Ovary (tissue), 10 donors: ENCODE measurements at places on chromosomes 1 and 21. TPM values are rescaled to one million over a fixed set of nuclear protein-coding genes. Genes with fewer than 3 reads are reported as not detected.

DNA sequence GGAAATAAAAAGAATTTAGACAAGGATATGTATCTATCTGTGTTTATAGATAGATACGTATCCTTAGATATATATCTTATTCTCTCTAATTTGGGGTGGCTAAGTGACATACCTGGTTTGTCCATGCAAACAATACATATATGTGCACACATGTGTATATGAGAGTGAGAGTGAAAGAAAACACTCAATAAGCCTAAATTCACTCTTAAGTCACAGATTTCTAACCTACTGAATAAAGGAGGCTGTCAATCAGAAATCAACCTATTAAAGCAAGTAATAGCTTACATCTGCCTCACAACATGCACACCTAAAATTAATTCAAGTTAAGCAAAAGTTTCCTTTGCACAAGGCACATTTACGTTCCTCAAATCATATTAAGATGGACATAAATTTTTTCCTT, 106.9 kb upstream of the LBR start:
- DNase-seq: no peak

The SUCO gene
- 62.3 TPM for total RNA-seq

- peak; percentile 1 for DNase-seq
Observed at GRCh38 chr1:53344921-53345838, 17.3 kb upstream of the LRP8 start.

- no peak for DNase-seq
Observed at GRCh38 chr1:223200903-223201302, 57.9 kb upstream of the TLR5 start.

The KLHDC9 gene
- 6.1 TPM for total RNA-seq

DNA sequence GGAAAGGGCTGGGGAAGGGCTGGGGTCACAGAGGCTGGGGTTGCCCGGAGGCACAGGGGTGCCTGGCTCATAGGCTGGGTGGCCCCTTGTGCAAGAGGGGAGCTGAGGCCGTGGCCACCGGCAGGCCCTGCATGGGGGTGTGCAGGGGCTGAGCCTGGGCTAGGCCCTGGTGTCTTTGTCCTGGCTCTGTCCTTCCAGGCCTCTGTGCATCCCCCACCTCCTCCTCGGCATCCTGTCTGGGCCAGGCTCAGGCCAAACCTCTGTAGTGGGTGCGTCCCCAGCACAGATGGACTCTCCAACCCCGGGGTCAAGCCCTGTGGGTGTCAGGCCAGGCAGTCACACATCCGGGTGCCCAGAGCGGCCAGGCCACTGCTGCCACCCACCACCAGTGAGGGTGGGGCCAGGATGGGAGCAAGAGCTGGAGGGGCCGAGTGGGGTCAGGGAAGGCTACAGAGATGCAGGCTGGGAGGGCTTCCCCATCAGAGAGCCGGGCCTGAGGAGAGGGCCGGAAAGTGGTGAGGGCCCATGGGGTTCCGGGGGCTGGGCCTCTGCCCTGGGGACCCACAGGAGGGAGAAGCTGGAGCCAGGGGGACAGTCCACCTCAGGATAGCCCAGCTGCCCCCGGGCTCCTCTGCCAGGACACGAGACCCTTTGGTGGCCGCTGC, 19.4 kb downstream of the PANK4 start:
- no peak for DNase-seq

GRCh38 chr1:118841521-118841920, 146.6 kb downstream of the TBX15 start:
- no peak for DNase-seq

- DNase-seq: no peak
Observed at GRCh38 chr1:202084791-202085681, 37.7 kb upstream of the GPR37L1 start.

GRCh38 chr1:87246436-87246835, 82.2 kb upstream of the LMO4 start:
- no peak for DNase-seq

- DNase-seq: no peak
Observed at GRCh38 chr1:20964540-20965484, 177.7 kb upstream of the HP1BP3 start.

GRCh38 chr1:54887665-54888071, 673 bp upstream of the DHCR24 start:
- DNase-seq: no peak

The OLIG1 gene
- not detected for total RNA-seq

- DNase-seq: no peak
Observed at GRCh38 chr1:202283991-202284390, 57.7 kb downstream of the UBE2T start.

- peak; percentile 27 for DNase-seq
Observed at GRCh38 chr1:226604560-226605317, 56.2 kb downstream of the STUM start.

DNA sequence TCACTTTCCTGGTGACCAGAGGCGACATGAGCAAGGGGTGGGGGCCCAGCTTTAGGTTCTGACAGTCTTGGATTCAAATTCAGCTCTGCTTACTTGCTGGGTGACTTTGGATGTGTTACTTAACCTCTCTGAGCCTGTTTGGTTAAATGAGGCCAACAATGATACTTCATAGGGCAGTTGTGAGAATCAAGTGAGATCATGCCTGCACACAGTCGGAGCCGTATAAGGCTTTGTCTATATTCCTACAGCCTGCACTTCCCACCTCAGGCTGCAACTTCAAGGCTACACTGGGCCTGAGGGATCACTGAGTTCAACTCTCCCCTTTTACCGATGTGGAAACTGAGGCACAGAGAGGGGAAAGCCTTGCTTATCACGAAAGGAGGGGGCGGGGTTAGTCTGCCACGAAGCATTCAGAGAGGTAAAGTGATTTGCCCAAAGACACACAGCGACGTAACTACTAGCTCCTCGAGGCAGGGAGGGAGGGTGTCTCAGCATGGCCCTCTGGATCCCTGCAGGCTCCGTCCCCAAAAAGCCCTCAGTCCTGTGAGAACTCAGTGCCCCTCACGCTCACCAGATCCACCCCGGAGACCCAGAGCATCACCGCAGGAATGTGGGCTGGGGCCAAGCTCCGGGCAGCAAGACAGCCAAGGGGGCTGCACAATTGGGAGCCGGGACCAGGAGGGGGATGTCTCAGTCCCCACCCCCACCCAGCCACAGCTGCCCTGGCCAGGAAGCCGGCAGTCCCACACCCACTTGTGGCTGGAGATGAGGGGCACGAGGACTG, 25.0 kb downstream of the SDC3 start:
- DNase-seq: no peak

The PKNOX1 gene
- total RNA-seq: 25.4 TPM

DNA sequence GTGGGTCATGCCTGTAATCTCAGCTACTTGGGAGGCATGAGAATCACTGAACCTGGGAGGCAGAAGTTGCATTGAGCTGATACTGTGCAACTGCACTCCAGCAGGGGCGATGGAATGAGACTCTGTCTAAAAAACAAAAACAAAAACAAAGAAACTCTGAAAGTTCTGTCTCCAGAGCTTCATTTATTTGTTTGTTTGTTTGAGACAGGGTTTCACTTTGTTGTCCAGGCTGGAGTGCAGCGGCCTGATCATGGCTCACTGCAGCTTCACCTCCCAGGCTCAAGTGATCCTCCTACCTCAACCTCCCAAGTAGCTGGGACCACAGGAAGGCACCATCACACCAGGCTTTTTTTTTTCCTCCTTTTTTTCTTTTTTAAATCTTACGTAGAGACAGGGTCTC, 191.8 kb upstream of the TNR start:
- no peak for DNase-seq

DNA sequence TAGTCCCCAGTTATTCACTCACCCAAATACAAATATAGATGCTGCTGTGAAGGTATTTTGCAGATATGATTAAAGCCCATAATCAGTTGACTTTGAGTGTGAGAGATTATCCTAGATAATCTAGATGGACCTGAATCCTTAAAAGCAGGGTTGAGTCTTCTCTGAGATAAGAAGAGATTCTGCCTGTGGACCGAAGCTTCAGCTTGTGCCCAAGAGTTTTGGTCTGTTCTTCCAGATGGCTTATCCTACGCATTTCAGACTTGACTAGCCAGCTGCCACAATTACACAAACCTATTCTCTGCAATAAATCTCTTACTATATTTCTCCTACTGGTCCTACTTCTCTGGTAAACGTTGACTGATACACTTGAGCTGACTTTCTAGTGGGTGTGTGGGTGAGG, 145.1 kb downstream of the KCNJ6 start:
- DNase-seq: no peak

DNA sequence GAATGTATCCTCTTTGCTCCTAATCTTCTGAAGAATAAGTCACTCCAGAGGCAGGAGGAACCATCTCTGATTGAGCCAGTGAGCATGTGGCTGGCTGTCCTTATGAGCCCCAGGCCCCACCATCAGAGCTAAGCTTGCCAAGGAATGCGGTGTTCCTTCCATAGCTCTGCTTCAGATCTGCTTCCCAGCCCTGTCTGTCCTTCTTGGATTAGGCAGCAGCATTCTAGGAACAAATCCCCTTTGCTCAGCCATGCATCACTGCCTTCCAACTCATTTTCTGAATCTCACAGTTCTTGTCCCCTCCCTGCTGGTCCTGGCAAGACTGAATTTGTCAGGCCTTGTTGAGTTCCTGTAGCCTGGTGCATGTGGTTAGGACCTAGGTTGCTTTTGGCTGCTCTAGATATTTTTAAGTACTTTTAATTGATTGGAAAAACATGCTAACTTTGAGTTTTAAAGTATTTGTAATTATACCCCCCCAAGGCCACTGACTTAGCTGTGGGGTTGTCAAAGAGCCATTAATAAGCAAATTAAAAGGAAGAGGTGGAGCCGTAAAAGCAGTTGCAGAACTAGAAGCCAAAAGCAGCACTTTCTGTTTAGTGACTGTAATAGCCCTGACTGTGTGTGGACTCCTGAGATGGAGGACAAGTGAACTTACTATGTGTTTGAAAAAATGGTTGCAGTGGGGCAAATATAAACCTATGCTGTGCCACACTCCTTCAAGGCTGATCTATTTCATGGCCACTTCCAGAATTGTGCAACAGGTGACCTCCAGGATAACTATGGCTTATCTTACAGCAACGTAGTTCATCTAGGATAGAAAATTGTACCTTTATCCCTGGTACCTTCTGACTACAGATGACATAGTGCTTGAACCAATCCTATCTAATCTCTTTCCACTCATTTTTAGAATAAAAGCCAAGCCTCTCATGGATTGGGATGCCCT, 61.3 kb upstream of the BACH1 start:
- no peak for DNase-seq

The PLPP3 gene
- 171 TPM for total RNA-seq

DNA sequence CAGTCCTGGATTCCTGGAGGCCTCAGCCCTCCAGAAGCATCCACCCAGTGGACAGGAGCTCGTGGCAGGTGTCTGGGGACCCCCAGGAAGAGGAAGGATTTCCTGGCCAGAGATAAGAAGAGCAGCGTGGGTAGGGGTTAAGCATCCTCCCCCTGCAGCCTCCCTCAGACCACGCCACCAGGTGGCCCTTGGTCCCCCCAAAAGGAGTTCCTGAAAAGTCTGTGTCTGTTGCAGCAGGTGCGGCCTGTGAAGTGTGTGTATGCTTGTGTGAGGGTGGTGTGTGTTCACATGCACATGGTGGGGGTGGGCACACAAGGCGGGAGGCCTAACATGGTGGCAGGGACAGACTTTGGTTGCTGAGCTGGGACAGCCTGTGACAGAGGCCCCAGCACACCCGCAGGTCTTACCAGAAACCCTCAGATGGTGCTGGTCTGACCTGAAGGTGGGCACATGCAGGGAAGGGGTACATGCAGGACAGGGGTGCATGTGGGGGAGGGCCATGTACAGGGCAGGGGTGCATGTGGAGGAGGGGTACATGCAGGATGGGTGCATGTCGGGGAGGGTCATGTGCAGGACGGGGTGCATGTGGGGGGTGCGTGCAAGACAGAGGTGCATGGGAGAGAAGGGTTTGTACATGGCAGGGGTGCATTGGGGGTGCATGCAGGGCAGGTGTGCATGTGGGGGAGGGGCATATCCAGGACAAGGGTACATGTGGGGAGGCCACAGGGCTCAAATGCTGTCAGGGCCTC, 18.2 kb upstream of the RUNX3 start:
- DNase-seq: no peak

DNA sequence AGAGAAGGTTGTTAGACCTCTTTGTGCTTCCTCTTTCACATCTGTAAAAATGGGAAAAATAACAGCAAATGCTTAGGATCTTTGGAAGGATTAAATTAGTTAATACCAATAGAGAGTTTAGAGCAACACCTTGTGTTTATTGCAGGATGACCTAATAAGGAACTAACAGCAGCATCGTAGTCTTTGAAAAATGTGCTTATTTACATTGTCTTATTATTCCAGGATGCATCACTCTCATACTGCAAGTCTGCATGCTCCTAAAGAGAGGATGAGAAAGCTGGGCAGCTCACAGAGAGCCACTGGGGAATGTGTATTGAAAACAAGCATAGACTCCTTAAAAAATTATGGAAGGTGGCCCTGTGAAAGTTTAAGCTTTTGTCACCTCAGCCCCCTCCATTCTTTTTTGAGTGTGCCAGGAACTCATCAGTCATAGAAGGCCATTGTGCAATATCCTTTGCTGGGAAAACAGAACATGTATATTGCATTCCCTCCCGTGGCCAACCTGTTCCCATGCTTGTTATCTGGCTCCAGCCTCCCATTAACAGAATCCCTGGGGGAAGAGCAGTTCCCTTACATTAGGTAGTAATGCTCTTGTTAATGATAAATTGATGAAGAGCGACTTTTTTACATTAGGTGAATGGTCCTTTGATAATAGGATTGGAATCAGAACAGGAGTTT, 180.7 kb downstream of the ZNF326 start:
- no peak for DNase-seq

The SYNC gene
- 10.9 TPM for total RNA-seq

DNA sequence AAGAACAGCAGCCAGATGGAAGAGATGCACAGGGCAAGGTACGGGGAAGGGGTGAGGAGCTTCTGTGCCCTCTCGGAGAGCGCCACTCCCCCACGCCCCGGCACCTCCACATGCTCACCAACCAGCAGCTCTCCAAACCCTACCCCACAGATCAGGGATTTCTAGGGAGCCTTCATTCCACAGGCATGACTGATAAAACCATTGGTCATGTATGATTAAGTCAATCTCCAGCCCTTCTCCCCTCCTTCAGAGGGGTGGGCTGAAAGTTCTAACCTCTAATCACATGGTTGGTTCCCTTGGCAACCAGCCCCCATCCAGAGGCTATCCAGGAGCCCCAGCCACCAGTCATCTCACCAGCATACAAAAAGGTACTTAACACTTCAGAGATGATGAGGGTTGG, 144.7 kb downstream of the TGFBR3 start:
- no peak for DNase-seq

The C1orf141 gene
- not detected for total RNA-seq

DNA sequence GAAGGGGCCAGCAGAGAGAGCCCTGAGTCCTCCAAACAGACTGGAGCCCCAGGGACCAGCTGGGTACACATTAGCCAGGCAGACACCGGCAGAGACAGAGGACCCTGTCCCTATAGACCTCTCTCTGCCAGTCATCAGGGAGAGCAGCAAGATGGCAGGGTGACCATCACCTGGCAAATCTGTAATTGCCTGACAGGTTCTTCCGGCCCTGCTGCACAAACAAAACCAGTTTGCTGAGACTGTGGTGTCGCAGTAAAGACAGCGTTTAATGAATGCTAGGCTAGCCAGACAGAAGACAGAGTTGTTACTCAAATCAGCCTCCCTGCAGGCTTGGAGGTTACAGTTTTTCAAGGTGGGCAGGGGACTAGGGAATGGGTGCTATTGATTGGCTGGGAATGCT, 618.9 kb downstream of the NPHP4 start:
- DNase-seq: no peak
